ENCODE measurements at places on chromosomes 13 and 19.

DNA sequence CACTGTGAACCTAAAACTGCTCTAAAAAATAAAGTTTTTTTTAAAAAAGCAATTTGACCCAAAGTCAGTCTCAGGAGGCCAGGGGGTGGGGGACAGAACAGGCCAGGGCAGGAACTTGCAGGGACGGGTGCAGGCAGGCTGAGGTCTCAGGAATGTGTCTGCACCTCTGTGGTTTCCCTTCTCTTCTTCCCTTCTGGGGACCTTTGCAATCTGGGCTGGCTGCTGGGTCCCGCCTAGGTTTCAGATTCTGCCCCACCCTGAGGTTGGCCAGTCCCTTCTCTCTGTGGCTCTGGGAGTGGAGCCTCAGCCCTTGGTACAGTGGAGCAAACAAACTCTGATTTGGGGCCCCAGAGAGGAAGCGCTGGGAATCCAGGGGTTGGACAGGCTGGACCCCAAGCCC is 5.3 kb upstream of the F2RL3 start:
- DNase-seq: no peak

GRCh38 chr13:110498327-110498726 is 63.2 kb downstream of the RAB20 start:
- no peak for DNase-seq

- DNase-seq: no peak
Observed at GRCh38 chr19:33630880-33631608, 9.3 kb downstream of the CHST8 start.

DNA sequence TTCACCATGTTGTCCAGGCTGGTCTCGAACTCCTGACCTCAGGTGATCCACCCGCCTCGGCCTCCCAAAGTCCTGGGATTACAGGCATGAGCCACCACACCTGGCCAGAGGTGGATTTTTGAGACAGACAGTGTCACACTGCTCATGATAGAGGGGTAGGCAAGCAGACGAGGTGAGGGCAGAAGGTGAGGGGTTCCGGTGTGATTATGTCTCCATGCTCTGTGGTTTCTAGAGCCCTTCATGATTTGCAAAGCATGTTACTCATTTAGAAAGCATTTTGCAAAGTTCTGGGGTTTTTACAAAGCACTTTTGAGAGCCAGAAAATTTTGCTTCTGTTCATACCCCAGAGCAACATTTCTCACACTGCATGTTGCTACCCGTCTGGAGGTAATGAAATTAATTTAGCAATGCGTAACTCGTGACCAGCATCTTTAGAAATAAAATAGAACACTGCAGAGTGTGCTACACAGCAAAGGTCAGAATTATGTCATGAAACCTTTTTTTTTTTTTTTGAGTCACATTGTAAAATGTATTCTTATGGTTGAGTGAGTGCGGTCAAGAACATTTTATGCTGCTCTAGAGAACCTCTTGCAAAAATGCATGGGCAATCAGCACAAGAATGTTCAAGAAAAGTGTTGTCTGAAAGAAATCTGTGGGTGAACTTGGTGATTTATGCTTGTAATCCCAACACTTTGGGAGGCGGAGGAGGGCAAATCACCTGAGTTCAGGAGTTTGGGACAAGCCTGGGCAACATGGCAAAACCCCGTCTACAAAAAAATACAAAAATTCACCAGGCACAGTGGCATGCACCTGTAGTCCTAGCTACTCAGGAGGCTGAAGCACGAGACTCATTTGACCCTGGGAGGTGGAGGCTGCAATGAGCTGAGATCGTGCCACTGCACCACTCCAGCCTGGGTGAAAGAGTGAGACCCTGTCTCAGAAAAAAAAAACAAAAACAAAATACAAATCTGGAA is 58.0 kb downstream of the MAP4K1 start:
- peak; percentile 21 for DNase-seq

DNA sequence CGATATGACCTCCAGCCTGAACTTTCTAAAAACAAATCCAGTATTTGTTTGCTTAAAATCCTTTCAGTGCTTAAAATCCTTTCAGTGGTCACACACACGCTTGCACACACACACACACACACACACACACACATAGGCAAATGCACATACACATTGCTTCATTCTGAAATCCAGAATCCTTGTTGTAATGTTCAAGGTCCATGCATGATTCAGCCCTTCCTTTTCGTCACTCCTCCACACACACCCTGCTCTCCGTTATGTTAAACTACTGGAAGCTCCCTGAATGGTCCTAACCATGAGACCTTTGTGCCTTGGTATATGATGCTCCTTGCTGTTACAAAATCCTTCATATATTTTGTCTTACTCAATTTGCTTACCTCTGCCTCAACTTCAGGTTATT is 44.9 kb downstream of the SERTM1 start:
- DNase-seq: no peak

GRCh38 chr13:42041684-42042035 is 6.8 kb upstream of the DGKH start:
- DNase-seq: peak; percentile 12

DNA sequence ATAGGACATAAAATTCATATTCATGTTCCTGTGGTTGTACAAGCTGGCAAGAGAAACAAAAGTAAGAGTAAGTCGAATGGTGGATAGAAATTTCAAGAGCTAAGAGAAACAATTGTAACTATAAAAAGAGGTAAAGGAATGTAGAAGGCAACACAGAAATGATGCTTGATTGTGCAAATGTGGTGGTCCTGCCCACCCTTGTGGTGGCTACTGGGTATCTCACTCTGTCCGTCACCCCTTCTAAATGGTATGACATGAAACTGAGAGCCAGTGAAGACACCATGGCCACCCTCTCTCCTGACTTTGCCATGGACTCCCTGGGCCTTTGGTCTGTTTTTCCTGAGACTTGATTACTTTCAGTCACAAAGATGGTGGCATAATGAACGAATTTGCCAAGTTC is 925.9 kb upstream of the SLITRK6 start:
- DNase-seq: no peak

All from stimulated activated naive CD8-positive, alpha-beta T cell treated with anti-CD3 and anti-CD28 coated beads, Interleukin-15, Interleukin-2, amounts not matched to agents 100 U/mL and 50 U/mL, for 24 hours (primary cell).